DND-41 (cell line): ENCODE measurements at places on chromosomes 1 and 21.

GRCh38 chr1:185540295-185540694 lies 193.9 kb upstream of the HMCN1 start:
- DNase-seq, result no peak

DNA sequence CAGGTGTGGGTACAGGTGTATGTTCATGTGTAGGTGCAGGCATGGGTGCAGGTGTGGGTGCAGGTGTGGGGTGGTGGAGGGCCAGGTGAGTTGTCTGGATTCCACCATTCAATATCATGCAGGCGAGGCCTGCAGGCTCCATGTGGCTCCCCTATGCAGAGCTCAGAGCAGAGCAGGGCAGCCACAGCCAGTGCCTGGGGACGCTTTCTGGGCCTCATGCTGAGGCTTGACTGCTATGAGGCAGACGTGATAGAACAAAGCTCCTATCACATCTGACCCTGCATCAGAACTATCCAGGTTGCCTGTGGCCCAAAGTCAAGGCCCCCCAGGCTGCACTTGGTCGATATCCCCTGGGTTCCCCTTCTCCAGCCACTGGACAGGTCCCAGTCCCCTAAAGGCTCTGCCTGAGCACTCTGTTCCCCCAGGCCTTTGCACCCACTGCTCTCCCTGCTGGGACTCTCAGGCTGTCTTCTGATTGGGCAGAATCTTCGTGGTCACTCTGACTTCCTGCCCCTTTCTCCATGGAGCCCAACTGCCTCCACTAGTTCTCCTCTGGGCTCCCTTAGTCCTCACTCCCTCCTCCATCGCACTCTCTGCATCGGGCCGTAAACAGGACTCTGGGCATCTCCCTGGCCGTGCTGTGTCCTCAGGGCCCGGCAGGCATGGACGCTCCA lies 78.6 kb upstream of the ACTL8 start:
- DNase-seq, result no peak

GRCh38 chr1:91912266-91912665 lies 26.3 kb upstream of the TGFBR3 start:
- no peak for DNase-seq

GRCh38 chr1:90761781-90762589 lies 44.9 kb upstream of the BARHL2 start:
- DNase-seq, result no peak

GRCh38 chr1:39110325-39110851 lies 84.2 kb downstream of the NDUFS5 start:
- no peak for DNase-seq

DNA sequence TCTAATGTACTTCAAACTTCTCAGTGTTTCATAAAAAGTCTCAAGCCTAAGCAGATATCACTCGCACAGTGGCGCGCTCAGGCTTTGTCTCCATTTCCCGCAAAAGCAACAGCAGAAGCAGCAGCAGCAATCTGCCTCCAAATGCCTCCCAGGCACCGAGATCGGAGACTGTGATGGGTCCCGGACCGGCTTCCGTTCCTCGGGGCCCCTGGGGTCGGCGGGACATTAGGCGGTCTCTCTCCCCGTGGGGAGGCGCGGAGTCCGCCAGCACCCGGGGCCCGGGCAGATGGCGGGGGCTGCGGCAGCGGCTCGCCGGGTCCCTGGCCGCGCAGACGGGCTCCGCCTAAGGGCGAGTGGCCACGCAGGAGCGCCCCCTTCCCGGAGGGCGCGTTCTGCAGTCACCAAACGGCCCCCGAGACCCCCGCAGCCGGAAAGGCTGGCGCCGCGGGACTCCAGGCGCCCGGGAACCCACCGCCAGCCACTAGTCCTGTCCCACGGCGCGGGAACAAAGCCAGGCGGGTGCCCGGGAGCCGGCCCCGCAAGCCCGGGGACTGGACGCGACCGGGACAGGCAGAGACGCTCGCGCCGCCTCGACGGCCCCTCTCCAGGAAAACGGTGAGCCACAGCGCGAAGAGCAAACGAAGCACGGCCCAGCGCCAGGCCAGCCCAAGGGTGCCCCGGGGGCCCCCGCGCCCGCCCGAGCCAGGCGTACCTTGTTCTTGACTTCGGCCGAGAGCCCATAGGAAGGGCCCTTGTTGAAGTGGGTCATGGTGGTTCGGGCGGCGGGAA lies 590 bp downstream of the CNN3 start:
- DNase-seq, result no peak

DNA sequence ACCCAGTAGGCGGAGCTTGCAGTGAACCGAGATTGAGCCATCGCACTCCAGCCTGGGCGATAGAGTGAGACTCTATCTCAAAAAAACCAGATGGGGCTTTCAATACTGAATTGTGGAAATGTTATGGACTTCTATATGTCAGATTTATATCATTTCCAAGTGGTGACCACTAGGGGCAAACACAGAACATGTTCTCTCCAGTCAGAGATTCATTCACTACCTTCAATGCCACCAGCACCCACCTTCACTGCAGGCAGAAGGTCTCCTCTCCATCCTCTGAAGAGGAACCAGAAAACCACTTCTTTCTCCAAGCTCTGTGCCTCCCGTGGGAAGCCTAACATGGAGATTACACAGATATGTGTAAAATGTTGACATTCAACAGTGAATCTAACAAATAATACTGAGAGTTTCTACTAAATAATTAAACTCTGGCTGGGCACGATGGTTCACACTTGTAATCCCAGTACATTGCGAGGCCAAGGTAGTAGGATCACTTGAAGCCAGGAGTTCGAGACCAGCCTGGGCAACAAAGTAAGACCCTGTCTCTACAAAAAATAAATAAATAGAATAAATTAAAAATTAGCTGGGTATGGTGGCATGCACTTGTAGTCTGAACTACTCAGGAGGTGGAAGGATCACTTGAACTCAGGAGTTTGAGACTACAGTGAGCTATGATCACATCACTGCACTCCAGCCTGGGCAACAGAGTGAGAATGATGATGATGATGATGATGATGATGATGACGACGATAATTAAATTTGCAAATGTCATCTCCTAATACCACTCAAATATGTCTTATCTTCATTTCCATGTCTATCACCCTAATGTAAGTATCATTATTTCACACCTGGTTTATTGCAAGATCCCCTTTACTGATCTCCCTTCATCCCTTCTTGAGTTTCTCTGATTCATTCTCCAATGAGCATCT lies 151.1 kb downstream of the ZNF281 start:
- no peak for DNase-seq

DNA sequence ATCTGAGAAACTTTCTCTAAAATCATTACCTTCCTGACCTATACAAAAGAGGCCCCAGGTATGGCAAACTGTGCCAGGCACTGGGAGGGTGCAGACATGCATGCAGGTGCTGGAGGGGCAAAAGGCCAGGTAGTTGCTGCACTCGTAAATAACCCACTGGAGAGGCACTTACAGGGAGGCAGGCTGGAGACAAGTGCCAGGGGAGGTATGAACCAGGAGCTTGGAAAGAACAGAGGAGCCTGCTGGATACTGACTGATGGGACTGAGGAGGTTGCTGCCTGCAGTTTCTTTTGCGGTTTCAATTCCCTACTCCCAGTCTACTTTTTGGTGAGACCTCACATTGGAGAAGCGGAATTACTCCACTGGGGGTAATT lies 113.9 kb downstream of the DSCAM start:
- DNase-seq, result no peak

GRCh38 chr1:213994888-213995287 lies 7.1 kb downstream of the PROX1 start:
- DNase-seq, result no peak

DNA sequence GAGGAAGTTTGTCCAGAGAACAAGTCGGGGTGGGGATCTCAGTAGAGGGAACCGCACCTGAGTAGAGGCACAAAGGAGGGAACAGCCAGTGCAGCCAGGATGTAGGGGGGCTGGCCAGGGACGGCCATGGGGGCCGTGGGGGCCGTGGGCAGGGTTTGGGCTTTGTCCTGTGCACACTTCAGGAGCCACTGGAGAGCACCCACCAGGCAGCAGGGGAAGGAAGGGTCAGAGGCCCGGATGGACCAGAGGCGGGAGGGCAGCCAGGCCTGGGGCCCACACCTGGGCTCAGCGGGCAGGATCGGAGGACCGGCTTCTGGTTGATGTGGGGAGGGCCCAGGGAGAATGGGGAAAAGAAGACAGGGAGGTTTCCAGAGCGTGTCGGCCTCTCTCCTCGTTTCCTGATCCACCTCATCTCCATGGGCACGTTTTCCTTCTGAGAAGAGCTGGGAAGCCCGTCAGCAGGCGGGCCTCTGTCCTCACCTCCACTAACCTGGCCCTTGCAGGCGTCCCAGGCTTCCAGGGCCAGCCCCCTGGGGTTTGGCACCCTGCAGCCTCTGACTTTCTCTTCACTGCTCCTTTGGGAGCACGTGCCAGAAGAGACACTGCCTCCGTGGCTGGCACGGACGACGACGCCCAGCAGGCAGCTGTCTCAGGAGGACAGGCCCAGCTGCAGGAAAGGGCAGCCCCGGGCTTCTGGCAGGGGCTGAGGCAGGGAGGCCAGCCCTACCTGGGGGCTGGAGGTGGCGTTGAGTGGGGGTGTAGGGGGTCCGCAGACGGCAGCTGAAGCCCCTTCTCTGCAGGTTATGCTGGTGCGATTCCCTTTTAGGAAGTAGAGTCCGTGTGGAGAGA lies 16.8 kb upstream of the PDXK start:
- DNase-seq, result no peak

DNA sequence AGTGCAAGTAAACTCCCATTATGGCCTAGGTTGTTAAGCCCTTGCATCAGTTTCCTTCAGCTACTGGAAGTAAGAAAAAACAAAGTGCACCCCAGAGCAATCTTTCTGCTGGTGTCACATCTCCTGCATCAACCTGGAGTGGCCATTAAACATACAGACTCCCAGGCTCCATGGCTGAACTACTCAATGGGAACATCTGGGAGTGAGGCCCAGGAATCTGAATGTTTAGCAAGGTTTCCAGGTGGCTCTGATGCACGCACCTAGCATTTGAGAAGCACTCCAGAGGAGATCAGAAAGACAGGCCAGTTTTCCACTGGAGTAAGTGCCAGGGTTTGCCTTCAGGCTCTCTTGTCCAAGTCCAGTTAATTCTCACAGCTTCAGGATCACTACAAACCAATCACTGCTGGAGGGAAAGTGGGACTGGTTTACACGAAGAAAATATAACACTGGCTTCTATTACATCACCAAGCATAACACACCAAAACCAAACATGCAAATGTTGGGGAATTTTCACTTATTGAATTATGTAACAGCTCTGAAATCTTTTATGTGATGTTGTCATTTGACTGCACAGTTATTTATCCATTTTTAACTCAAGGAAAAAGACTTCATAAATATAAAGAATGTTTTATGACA lies 22.3 kb upstream of the ABCA4 start:
- no peak for DNase-seq

DNA sequence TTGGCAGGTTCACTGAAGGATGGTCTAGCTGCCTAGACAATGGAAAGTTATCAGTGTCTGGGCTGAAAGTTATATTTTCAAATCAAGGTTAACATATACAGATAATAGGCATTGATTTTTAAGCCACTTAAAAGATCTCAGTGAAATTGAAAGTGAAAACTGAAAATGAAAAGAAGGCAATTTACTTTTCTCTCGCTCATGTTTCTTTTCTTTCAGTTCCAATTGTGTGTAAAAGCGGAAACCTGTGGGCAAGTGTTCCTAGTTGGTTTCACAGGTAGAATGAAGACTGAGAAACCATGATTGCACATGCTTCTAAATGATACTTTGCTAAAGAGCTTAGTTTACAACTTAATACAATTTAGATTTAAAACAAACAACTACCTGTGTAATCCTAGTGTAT lies 383.7 kb downstream of the ZP4 start:
- DNase-seq, result no peak

DNA sequence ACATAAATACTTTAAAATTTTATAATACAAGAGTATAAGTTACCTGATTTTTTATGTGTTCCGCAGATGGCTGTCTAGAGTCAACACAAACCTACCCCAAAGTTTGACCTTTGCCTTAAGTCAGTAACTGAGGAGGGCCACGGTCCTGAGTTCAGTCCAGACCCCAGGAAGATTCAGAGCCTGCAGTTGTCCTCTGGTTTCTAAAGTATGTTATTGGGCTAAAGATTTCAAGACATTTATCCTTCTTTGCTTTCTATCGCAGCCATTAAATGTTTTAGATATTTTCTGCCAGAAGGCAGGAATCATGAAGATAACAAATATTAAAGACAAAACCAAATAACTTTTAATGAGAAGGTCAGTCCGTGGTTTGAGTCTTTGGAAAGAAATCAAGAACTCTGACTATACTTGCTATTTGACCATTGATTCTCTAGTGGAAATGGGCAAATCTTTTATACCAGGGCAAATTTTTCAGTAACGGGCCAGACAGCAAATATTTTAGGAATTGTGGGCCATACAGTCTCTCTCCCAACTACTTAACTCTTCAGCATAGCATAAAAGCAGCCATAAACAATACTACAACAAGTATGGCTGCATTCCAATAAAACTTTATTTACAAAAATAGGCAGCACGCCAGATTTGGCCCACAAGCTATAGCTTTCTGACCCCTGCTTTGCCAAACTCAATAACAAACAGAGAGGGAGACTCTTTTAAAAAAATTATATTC lies 38.0 kb upstream of the HAO2 start:
- no peak for DNase-seq

- DNase-seq, result no peak
Observed at GRCh38 chr21:31190516-31190915, 152.2 kb upstream of the KRTAP19-8 start.

DNA sequence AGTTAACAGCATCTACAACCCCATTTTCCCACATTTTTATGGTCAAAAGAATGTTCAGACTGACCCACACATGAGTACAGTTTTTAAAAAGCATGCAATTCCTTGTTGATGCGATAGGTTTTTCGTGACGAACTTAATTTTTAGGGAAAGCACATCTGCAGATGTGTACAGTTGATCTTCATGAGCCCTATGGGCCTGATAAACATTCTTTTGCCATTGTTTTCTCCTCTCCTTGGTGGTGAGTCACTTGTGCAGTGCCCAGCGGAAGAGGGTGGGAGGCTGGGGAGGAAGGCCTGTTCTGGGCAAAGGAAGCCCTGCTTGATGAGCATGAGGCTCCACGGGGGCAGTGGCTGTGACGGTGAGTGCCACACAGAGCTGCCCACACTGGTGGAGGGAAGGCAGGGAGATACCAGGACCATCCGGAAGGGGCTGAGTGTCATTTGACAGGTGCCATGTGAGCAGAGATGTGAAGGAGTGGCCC lies 5.3 kb downstream of the ARF1 start:
- DNase-seq, result no peak

DNA sequence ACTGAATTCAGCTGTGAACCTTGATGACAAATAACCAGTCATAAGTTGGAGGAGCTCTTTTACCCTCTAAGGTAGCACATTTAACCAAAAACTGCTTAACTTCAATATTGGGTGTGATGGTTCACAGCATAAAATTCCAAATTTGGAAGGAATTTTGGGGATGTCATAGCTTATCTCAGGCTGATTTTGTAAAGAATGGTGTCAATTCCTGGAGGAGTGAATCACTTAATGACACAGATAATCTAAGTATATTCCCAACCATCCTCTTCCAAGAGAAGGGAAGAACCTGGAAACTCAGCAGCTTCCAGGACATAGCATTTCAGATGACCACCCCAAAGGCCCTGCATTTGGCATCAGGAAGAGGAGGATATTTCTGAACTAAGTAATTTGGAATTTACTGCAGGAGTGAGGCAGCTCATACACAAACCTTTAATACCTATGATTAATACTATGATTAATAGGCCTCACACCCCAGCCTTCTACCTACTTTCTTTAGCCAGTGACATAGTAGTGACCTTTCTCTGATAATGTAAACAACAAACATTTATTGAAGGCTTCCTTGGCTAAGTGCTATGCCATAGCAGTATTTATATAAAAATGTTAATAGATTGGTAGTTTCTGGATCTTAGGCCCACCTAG lies 14.5 kb downstream of the GLUL start:
- DNase-seq, result no peak
